GOT3 (cell line): ENCODE measurements at places on chromosomes 12 and 14.

GRCh38 chr12:115691123-115691522 lies 586.4 kb downstream of the MED13L start:
- DNase-seq, result no peak

DNA sequence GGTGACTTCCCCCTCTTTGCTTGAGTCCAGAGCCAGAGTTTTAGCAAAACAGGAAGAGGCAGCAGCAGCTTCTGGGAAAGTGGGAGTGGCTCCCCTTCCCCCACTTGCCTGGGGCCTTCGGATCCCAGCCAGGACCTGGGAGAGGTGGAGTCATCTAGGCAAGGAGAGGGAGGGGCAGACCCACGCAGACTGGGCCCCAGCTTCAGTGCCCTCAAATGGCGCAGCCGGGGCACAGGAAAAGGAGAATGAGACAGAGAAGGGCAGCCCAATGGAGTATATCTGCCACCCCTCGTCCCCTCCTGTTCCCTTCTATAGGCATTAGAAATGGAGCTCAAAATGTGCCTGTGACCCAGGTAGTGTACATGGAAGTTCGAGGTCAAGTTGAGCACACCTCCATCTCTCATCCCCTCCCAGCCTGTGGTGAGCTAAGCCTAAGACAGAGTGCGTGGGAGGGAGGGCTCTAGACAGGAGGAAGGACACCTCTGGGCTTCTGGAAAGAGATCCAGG lies 9.3 kb upstream of the HDAC7 start:
- DNase-seq, result no peak

DNA sequence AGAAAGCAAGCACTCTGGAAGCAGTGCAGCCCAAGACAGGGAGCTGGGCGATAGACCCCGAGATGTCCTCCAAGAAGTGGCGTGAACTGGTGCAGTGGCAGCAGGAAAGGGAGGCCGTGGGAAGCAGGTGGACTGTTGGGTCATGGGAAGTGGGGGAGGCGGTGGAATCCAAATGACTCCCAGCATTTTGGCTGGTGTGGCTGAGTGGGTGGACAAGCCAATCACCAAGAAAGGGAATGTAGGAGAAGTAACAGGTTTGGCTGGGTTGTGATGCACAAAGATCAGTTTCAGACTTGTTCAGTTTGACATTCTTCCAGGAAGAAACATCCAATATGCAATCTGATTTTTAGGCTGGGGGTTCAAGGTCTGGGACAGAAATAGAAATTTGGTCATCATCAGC lies 46.0 kb upstream of the KTN1 start:
- no peak for DNase-seq

GRCh38 chr14:85463512-85463911 lies 66.4 kb upstream of the FLRT2 start:
- no peak for DNase-seq

DNA sequence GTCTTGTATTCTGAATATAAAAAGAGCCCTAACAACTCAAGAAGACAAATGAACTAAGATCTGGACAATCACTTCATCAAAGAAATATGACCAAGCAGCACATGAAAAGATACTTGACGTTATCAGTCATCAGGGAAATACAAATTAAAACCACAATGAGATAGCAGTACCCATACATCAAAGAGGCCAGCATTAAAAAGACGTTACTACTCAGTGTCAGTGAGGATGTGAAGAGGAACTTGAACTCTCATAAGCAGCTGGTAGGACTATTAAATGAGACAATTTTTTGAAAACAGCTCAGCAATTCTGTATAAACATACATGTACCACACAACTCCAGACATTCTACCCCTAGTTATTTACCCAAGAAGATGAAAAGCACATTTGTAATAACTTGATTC lies 55.9 kb downstream of the FERMT2 start:
- DNase-seq, result no peak

DNA sequence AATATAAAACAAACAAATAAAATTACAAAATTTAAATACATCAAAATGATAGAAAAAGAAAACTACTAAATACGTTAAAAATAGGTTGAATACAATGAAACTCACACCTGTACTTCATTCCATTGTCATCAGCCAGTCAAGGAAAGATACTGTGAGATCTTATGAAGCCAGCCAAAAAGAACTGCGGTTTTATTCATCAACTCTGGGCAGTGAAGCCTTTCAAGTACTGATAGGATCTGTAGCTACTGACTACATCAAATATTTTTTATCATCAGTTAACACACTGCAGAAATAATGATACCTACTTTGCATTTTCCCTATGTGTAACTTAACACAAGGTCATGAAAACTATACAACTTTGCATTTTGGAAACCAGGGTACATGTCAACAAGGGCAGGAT lies 46.3 kb upstream of the FAR2 start:
- no peak for DNase-seq

- no peak for DNase-seq
Observed at GRCh38 chr12:62250671-62251608, 9.3 kb upstream of the USP15 start.
